ENCODE measurements at places on chromosomes 11 and 22. TPM values are rescaled to one million over a fixed set of nuclear protein-coding genes. Genes with fewer than 3 reads are reported as not detected.

The MPEG1 gene
- polyA plus RNA-seq, result 9.0 TPM

The GRIA4 gene
- polyA plus RNA-seq, result 1.0 TPM

The IL18 gene
- 8.3 TPM for polyA plus RNA-seq

The OR52H1 gene
- not detected for polyA plus RNA-seq

GRCh38 chr11:134978388-134979088 is 566.5 kb upstream of the B3GAT1 start:
- no peak for DNase-seq

- no peak for DNase-seq
Measured at GRCh38 chr22:33597274-33597985, 322.8 kb downstream of the LARGE1 start.

DNA sequence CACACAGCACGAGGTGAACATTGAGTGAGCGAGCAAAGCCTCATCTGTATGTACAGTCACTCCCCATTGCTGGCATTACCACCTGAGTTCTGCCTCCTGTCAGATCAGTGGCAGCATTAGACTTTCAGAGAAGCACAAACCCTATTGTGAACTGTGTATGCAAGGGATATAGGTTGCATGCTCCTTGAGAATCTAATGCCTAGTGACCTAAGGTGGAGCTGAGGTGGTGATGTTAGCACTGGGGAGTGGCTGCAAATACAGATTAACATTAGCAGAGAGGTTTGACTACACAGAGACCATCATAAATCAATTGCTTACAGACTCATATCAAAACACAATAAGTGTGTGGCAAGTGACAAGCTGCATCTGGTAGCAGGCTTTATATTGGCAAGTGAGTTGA is 262.5 kb upstream of the ANO5 start:
- no peak for DNase-seq

DNA sequence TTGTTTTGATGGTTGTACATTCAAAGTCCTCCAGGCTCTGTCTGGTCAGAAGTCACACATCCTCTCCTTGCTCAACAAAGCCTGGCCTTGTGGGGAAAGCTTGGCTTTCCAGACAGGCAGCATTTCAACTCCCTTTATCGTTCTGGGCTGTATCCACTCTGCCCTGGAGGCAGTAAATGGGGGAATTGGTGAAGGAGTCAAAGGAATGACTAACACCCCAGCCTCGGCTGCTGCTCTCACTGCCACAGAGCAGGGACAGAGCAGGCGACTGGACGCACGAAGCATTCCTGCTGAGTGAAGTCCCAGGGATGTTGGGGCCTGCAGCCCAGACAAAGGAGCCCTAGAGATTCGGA is 52.8 kb downstream of the WNT11 start:
- DNase-seq, result no peak

DNA sequence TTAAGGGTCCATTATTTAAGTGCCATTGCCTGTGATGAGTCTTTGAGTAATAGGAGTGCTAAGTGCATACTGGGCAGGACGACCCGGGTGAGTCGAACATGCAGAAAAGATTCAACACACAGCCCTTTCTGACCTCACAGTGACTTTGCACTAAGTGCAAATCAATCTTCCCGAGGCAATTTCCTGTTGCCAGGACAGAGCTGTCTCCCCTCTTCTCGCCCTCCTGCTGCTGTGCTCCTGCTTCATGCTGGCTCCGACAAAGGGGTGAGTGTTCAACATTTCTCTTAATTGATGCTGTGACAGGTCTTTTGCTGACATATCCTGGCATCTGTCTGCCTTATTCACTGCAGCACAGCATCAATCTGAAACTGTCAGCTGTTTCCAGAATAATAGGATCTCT is 42.0 kb downstream of the MCHR1 start:
- DNase-seq, result no peak

DNA sequence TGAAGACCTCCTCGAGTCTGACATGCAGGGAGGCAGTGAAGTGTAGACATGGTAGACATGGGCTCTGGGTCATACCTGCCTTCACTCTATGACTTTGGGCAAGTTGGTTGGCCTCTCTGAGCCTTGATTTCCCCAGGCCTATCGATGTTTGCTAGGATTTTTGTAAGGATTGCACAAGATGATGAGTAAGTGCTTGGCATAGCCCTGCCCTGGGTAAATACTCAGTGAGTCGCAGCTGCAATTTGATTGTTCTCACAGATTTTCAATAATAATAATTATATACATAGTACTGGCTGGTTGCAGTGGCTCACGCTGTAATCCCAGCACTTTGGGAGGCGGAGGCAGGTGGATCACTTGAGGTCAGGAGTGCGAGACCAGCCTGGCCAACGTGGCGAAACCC is 18.1 kb downstream of the MCM5 start:
- DNase-seq, result no peak

GRCh38 chr11:44451706-44452105 is 113.8 kb upstream of the CD82 start:
- DNase-seq, result no peak

DNA sequence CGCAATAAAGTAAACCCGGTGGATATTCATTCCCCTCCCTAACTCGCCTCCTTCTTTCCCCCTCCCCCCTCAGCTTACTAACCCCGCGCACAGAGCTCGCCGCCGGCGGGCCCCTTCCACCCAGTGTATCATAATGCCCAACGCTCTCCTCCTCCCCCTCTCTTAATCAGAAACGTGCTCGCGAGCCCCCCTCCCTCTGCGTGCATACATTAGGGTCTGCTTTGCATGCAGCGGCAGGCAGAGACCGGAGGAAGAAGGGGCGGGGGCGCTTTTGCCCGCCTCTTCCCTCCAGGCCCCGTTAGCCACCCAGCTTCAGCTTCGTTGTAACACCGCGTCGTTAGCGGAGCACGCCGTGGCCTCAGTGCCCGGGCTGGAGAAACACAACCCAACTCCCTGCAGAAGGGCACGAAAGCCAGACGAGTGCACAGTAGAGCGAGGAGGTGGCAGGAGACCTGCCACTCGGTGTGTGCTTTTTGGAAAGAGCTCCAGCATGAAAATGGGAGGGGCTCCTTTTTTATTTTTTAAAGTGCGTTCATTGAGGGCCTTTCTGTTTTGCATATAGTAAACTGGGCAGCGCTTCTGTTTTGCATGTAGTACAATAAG is 901 bp upstream of the KMT2A start:
- DNase-seq, result peak; percentile 52

All from renal cortex interstitium (tissue), 15 donors.